ENCODE measurements at places on chromosomes 2 and 18.

DNA sequence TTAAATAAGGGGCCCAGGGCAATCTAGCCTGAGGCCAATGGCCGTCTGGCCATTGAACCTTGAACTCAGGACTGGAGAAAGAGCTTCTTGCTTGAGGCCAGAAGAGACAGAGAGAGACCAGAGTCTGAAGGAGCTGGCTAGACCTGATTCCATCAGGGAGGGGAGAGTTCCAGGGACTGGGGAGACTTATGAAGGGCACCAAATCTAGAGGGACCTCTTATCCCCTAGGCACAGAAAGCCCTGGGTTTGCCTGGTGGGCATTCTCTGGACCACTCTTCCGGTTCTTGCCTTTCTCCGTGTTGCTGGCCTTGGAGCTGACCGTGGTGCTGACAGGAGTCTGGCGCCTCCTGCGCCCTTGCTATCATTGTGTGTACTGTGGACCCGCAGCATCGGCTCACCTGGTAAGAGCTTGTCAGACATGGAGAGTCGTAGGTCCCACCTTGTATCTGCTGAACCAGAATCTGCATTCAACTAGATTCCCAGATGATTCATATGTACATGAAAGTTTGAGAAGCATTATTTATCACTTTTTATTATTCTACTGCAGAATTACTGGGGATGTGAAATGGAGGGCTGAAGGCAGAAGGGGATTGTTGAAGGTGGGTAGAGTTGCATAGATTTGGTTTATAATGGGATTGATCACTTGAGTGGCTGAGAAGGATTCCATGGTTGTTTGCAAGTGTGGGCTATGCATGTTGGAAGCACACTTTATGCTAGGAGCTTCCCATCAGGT lies 4.3 kb upstream of the TRPM8 start:
- DNase-seq: no peak

DNA sequence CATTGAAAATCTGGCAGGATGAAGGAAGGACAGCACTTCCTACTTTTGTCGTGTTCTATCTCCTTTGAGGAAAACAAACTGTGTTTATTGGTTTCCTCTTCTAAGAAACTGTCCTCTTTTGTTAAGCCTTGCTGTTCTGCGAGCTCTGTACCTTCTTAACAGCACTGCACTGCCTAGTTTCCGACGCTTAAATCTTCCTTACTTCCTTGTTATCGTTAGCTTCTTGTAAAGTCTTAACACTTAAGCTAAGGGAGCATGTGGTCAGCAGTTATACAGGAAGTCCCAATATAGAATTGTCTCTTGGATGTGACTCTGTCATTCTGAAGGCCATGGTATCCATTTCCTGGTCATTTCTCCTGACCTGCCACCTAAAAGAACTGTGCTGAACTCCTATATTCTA lies 552.8 kb upstream of the NRP2 start:
- no peak for DNase-seq

- no peak for DNase-seq
Observed at GRCh38 chr2:219521066-219521880, 7.0 kb downstream of the ASIC4 start.

- DNase-seq: no peak
Observed at GRCh38 chr2:234930397-234930796, 21.4 kb upstream of the SH3BP4 start.

DNA sequence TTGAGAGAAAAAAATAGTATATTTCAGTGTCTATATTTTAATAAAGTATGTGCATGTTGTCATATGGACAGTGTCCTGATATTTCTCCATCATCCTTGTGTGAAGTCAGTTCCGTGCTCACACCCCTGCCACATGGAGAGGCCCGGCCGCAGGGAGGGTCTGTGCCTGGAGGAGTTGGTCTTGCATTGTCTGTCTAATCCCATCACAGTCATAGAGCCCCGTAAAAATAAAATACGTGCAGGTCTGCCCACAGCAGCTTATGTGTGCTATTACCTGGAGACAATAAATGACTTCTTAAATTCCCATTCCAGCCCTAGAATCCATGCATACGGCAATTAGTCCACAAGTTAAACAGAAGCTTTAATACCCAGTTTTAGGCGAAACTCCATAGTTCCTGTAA lies 20.1 kb downstream of the MAPRE2 start:
- DNase-seq: no peak

DNA sequence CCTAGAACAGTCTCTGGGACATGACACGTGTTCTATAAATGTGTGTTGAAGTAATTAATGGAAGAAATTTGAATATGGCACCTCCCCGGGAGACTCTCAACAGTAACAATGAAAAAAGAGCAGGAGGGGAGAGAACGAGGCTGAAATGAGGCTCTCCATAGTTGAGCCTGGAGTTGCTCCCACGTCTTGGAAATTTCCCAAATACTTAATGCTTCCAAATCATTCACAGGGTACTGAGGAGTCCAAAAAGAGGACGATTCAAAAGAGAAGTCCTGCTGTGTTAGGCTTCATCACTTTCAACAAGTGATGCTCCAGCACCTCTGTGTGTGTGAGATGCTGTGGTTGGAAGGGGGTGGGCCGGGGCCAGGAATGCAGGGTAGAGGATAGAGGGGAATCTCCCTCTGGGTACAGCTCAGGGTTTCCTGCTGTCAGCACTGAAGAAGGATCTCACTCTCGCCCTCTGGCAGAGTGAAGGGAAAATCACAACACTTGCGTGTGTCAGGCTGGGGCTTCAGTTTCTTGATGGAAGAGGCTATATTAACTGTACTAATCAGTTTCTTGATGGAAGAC lies 18.1 kb upstream of the ZNF407 start:
- no peak for DNase-seq

DNA sequence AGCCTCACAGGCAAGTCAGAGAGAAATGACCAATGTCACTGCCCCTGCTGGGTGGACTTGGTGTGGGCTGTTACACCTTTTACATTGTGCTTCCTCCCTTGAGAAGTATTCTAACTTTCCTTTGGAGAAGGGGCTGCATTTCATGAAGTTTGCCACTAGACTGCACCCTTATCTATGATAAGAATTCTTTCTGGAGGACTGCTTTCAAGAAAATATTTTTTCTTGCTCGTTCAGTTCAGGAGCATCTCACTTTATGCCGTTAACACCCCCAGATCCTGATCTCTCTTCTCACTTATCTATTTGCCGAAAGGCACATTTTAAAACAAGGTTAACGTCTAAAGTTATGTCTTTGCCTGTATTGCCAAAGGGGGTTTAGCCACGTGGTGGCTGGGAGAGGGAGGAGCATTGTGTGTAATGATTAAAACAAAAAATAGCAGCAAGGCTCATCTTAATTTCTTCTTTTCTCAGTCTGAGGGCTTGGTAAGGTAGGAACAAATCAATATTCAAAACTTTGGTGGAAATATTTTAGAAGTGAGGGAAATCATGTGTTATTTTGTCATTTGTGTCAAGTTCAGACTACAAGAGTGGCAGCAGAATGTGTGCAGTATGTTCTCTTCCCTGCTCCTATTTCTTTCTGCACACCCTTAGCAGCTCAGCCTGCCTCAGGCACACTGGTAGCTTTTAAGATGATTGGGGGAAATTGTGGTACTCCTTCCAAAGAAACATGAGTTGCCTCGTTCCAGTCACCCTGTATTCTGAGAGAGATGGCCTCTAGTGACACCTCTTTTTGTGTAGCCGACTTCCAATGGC lies 1.6 kb upstream of the IGFBP5 start:
- no peak for DNase-seq
